ENCODE measurements at places on chromosomes 11 and 22.

DNA sequence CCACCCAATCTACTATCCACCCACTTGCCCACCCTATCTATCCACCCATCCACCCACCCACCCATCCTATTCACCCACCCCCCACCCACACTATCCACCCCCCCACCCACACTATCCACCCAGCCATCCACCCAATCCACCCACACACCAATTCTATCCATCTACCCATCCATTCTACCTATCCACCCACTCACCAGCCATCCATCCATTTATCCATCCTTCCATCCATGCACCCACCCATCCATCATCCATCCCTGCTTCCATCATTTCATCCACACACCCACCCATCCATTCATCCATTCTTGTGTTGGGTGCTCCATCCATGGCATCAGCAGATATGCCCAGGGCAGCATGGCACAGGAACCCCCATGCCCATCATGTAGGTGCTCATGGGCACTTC lies 1206.6 kb downstream of the BRD1 start:
- no peak for DNase-seq

- DNase-seq, result no peak
Observed at GRCh38 chr22:20304646-20305045, 15.2 kb downstream of the DGCR6L start.

DNA sequence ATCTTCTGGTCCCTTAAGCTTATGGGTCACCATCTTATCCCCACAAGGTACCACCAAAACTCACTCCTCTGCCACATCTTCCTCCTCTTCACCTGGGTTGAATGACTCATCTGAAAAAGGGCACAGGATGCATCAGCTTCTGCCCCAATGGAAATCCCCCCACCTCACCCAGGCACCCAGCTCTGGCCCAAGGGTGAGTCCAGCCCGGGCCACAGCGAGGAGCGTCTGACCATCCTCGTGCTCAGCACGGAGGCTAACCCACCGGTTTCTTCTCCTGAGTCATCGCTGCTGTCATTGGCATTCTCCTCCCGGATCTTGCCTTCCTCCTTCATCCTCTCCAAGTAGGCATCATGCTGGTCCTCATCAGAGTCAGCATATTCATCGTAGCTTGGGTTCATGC lies 5.3 kb upstream of the TNKS1BP1 start:
- no peak for DNase-seq

DNA sequence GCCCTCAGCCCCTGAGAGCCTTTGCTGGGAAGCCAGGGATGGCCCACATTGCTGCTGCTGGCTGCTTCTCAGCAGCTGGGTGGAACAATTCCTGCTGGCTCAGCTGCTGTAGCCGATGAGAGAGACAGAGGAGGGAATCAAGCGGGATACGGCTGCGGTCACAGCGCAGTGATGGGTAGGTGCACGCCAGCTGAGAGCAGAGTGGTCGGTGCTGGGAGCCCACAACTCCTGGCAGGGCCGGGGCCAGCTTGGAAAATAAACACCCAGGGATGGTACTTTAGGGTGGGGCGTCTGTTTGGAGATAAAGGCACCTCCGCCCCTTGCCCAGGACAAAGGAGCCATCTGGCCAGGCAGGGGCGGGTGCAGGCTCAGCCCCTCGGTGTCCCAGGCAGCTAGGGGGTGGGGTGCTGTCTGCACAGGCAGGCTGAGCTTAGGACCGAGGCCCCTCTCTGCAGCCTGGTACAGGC lies 480.5 kb downstream of the MIAT start:
- no peak for DNase-seq

DNA sequence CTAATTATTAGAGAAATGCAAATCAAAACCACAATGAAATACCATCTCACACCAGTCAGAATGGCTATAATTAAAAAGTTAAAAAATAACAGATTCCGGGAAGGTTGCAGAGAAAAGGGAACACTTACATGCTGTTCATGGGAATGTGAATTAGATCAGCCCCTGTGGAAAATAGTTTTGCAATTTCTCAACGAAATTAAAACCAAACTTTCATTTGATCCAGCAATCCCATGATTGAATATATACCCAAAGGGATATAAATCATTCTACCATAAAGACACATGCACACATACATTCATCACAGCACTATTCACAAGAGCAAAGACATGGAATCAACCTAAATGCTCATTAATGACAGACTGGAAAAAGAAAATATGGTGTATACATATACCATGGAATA lies 32.5 kb downstream of the NOX4 start:
- DNase-seq, result no peak

- DNase-seq, result no peak
Observed at GRCh38 chr22:49270595-49271368, 556.9 kb downstream of the BRD1 start.

- no peak for DNase-seq
Observed at GRCh38 chr22:37010976-37011375, 8.3 kb downstream of the TST start.

GRCh38 chr11:118834427-118835028 lies 43.6 kb upstream of the DDX6 start:
- DNase-seq, result peak; percentile 56

GRCh38 chr11:17635551-17635938 lies 83.8 kb upstream of the MYOD1 start:
- DNase-seq, result no peak

GRCh38 chr22:17880020-17880419 lies 105.8 kb upstream of the BID start:
- no peak for DNase-seq

GRCh38 chr11:10302744-10303557 lies 1.9 kb upstream of the ADM start:
- peak; percentile 74 for DNase-seq

DNA sequence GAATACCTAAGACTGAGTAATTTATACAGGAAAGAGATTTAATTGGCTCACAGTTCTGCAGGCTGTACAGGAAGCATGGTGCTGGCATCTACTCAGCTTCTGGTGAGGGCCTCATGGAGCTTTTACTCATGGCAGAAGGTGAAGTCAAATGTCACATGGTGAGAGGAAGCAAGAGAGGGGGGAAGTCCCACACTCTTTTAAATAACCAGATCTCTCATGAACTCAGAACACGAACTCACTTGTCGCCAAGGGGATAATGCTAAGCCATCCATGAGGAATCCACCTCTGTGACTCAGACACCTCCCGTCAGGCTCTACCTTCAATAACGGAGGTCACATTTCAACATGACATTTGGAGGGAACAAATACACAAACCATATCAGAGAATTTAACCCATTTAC lies 42.2 kb downstream of the BIRC2 start:
- no peak for DNase-seq

DNA sequence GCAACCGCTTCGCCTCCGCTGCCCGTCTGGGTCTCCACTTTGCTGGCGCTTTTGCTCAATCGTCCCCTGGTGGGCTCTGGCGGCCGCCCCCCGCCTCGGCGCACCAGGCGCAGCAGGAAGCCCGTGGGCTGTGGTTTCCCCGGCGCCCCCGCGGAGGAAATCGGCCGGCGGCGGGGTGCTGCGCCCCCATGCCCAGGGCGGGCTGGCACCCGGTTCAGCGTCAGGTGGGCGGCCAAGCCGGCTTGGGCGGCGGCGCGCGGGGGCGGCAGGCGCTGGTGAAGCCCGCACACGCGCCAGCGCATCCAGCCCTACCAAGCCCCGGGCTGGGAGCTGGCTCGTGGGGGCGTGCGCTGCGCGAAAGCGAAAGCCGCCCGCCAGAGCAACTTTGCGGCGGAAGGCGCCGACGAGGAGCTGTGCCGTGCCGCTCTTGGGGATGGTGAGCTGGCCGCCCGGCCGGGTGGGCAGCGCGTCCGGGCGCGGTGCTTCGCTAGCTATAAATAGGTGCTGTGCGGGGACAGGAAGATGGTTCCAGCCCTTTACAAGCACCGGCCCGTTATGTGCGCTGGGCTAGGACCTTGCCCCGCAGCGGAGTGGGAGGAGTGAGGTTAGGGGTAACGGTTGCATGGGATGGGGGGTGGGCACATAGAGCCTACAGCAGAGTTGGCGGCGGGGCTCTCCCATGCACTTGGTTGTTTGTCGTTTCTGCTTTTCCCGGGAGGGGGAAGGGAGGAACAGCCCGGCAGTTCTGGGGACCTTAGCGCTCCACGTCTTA lies 25.0 kb upstream of the SUSD2 start:
- DNase-seq, result no peak

GRCh38 chr11:79973721-79974617 lies 533.1 kb upstream of the TENM4 start:
- DNase-seq, result no peak
